ENCODE measurements at places on chromosomes 1 and 21. TPM values are rescaled to one million over a fixed set of nuclear protein-coding genes. Genes with fewer than 3 reads are reported as not detected.
A peak's percentile ranks its signal among the peaks of the same experiment; 100 is the strongest.

DNA sequence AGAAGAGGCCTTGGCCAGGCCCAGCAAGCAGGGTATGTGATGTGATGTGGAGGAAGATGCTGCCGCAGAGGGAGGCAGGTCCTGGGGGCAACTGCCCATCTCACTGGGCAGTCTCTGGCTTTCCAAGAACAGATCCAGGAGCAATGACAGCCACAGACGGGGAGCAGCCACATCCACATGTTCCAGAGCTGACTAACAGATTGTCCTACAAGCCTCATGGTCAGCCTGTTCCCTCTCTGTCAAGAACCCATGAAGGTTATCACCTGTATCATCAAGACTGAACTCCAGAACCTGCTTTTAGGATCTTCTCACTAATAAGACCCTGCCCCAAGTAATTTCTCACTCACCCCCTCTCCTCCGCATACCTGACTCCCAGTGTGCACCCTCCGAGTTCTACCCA lies 187.8 kb downstream of the RUNX1 start:
- no peak for DNase-seq

DNA sequence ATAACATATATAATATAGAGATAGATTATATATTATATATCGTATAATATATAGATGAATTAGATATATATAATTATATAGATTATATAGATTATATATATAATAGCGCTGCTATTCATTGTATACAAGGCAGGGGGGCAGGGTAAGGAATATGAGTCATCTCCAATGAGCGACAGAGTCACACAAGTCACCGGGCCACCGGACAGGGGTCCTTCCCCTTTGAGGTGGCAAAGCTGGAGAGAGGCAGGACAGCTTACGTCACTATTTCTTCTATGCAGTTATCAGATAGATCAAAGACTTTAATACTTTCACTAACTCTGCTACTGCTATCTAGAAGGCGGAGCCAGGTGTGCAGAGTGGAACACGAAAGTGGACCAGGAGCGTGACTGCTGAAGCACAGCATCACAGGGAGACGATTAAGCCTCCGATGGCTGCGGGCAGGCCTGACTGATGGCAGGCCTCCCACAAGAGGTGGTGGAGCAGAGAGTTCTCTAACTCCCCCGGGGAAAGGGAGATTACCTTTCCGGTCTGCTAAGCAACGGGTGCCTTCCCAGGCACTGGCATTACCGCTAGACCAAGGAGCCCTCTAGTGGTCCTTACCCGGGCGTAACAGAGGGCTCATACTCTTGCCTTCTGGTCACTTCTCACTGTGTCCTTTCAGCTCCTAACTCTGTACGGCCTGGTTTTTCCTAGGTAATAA lies 2154.7 kb downstream of the MRPL39 start:
- peak; percentile 17 for DNase-seq

DNA sequence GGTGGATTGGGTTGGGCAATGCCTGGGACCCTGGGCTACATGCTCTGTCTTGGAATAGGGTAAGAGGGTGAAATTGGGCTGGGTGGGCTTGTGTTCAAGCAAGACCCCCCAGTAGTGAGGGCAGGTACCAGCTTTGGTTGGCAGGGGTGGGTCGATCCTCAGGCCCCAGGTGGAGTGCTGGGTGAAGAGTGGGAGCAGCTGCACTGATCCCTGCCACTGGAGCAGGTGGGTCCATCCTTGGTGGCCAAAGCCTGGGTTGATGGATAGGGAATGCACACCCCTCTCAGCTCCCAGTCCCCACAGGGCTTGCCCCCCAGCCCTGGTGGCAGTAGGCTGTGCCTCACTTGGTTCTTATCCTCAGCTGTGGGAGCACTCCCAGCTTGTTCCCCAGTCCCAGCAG lies 135.2 kb downstream of the PCBP3 start:
- no peak for DNase-seq

DNA sequence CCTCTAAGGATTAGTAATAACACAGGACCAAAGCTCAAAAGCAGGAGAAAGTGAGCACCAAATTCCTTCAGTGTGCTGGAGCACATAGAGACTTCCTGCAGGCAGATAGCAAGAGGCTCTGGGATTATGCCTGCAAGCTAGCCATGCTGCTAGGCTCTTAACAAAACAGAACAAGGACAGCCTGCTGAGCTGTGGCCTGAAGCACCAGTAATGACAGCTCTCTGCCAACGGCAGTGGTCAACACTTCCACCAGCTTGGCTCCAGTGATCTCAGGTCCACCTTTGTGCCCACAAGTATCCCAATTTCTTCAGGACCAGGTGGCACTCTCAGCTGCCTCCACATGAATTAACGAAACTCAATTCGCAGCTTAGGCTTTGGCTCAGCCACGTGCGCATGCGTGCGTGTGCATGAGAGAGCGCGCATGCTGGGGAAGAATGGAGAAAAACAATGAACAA lies 64.2 kb downstream of the SLC45A1 start:
- no peak for DNase-seq

- DNase-seq = no peak
Observed at GRCh38 chr1:161801955-161802354, 35.8 kb downstream of the ATF6 start.

DNA sequence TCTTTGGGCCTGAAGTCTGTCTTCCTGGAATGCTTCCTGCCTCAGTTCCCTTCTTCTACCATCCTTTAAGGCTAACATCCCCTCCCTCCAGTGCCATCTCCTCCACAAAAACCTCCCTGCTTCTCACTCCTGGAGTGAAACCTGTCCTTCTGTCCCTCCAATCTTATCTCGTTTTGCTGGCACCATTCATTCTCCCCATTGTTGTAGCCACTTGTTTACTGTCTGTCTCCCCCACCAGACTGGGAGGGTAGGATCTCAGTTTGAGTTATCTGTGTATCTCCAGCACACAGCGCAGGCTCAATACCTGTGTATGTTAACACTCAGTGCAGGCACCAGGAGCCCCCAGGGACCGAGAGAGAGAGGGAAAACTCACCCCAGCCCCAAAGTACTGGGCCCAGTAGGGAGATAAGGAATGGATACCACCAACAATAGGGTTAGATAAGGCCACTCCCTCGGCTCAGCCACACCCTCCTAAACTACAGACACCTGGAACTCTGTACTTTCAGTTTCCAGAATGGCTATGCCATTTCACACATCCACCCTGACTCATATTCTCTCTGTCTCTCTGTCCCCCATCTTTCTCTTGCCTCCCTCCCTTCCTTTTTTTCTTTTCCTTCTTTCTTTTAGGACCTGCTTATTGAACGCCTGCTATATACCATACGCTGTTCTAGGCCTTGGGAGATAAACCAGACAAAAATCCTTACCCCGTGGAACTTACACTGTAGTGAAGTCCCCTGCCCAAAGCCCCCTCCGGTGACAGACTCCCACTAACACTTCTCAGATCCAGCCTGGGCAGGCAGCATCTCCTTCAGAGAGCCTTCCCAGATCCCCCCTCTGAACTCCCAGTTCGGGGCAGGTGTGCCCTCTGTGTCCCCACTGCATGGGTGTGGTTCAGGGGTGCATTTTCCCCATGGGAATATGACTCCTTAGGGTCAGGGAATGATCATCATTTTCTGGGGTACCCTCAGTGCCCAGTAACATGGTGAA lies 3.3 kb upstream of the SSBP3 start:
- DNase-seq = no peak

GRCh38 chr1:152640351-152640750 lies 17.4 kb upstream of the LCE3A start:
- DNase-seq = no peak

DNA sequence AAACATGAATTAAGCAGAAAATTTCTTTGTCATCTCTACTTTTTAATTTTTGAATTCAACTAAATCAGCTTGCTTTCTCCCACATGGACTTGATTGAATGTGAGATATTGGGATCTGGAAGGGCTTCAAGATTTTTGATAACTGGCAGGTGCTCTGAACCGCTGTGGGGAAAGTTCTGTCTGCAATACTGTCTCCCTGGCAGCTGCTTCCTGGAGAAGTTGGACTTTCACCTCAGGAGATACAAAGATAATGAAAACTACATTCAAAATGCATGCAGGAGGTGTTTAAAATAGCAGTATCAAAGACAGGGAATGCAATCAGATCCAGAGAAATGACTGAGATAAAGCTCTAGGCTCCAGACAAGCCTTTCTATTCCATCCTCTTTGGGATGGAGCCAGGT lies 338.3 kb downstream of the NEGR1 start:
- no peak for DNase-seq

- no peak for DNase-seq
Observed at GRCh38 chr1:162006081-162006480, 17.6 kb downstream of the OLFML2B start.

- no peak for DNase-seq
Observed at GRCh38 chr1:206803221-206803730, 31.0 kb upstream of the IL10 start.

DNA sequence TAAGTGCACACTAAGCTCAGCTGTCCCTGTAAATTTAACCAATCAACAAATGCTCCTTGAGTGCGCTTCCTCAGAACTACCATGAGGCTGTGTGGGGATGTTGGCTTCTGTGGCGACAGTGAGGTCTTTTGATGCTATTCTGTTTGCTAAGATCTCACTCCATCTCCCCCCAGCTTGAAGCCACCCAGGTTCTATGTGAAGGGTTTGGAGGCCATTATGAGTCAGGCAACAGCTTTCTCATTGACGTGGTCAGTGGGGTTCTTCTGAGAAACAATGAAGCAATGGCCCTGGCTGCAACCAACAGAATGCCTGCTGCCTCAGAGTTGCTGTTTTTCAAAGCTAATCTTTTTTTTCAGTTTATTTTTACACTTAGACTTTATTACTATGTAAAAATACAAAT lies 205.5 kb downstream of the PTBP2 start:
- DNase-seq = no peak

DNA sequence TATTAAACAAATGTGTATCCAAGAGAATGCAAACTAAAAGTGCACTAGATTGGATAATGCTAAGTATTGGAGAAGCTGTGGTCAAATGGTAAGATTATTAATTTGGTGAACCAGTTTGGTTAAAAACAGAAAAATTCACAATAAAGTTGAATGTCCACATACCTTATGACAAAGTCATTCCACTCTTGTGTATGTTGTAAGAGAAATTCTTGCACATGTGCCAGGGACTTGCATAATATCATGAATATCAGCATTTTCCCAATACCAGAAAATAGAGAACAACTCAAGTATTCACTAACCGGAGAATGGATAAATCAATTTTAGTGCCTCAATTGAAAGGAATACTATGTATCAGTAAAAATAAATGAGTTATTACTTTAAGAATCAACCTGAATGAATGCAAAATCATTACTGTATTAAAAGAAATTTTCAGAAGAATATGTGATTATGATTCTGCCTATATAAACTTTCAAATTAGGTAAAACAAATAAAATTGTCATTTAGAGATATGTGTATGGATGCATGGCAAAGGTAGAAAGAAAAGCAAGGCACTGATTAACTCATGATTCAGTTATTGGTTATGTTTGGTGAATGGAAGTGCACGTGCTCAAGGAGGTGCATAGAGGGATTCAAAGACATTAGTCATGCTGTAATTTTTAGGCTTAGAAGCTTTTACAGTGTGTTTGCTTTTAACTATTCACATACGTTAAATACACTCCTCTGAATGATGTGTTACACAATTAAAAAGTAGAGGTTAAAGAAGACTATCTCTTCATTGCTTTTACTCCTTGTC lies 217.4 kb upstream of the KCNK2 start:
- DNase-seq = no peak

DNA sequence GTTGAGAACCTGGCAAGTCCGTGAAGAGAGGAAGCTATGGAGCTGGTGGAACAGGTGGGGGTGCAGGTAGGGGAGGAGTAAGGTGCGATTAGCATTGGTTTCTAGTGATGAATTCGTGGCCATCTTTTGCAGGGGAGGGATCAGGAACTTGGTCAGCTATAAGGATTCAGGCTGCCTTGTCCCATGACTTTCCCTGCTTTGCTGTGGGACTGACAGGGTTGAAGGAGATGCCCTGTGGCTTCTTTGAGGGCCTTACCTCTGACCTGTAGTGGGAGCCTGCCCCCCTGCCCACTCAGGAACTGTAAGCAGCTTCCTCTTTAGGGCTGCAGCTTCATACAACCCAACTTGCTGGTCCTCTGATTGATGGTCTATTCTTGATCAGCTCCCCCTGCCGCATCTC lies 84.7 kb upstream of the CD34 start:
- DNase-seq = no peak

DNA sequence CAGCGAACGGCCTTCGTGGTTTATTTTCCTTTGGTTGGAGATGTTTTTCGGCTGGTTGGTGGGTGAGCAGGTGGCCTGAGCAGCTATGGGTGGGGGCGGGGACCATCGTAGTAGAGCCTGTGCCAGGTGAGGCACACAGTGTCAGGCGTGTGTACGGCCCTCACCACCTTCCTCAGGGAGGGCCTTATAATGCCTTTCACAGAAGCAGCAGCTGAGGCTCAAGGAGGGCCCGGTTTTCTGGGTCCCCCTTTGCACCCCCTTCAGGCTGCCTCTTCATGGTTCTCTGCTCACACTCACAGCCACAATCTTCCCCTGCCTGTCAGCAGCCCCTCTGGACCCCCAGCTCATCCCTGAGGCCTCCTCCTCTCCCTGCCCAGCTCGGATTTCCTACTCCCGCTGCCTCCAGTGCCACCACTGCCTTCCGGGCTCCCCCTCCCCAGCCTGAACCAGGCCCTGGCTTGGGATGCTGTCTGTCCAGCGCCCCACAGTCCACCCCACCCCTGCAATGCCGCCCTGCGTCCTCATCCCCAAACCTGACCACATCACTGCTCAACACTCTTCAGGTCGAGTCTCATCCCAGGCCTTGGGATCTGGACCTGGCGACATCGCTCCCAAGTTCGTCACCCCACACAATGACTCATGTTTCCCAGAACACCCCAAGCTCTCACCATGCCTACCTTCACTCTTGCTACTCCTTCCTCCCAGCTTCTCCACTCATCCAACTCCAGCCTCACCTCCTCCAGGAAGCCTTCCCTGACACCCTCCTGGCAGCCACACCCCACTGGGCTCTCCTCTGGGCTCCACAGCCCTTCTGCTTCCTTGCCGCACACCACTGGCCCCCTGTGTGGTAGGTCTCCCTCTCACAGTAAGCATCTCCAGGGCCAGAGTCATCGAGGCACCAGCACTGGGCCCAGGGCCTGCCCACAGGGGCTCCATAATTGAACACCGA lies 53.9 kb downstream of the DMRTB1 start:
- no peak for DNase-seq

- DNase-seq = no peak
Observed at GRCh38 chr1:69688193-69688592, 120.5 kb downstream of the LRRC7 start.

GRCh38 chr1:216739793-216740192 lies 16.6 kb upstream of the ESRRG start:
- DNase-seq = no peak

GRCh38 chr1:193019442-193020026 lies 39.6 kb downstream of the UCHL5 start:
- DNase-seq = no peak

The USH2A gene
- 0.03 TPM for polyA plus RNA-seq

The DISP3 gene
- 0.04 TPM for polyA plus RNA-seq

The FAM163A gene
- polyA plus RNA-seq = 3.9 TPM

The ANGPTL3 gene
- polyA plus RNA-seq = not detected

The TBX15 gene
- polyA plus RNA-seq = 0.11 TPM

The DIO1 gene
- 0.03 TPM for polyA plus RNA-seq

The C1QTNF12 gene
- polyA plus RNA-seq = not detected

The GBP5 gene
- polyA plus RNA-seq = 2.4 TPM

The ARHGAP29 gene
- polyA plus RNA-seq = 6.2 TPM

The GRHL3 gene
- 0.10 TPM for polyA plus RNA-seq

The ATP6V1G3 gene
- not detected for polyA plus RNA-seq

The TMEM269 gene
- polyA plus RNA-seq = 0.03 TPM

The LCE2A gene
- not detected for polyA plus RNA-seq

The ADAMTSL4 gene
- 31.4 TPM for polyA plus RNA-seq

The MROH9 gene
- polyA plus RNA-seq = not detected

The IL19 gene
- polyA plus RNA-seq = not detected

The TRIM17 gene
- polyA plus RNA-seq = 0.74 TPM
